Fibroblast of the aortic adventitia (primary cell): ENCODE measurements at places on chromosomes 12 and 14.

DNA sequence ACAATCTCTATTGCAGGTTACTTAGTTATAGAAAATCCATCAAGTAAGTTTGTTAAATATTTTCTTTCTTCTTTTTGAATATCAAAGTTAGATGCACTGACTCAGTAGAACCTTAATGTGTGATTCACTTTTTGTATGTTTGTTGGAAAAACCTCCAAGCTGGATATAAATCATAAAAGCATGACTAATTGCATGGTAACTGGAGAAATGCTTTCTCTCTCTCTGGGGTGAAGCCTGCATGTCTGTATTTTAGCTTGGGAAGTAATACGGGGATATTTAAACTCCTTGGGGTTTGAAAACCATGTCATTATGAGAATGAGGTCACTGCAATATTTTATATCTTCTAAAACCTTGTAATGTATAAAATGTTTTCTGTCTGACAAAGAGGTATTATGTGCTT is 58.6 kb upstream of the MYF6 start:
- peak; percentile 69 for DNase-seq

DNA sequence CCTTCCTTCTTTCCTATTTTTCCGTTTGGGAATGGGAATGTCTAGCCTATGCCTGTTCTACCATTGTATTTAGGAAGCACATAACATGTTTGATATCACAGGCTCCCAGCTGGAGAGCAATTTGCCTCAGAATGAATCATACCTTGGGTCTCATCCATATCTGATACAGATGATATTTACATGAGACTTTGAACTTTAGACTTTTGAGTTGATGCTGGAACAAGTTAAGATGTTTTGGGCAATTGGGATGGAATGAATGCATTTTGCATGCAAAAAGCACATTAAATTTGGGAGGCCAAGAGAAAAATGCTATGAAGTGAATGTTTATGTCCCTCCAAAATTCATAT is 61.9 kb upstream of the BEGAIN start:
- peak; percentile 65 for DNase-seq

GRCh38 chr12:25691865-25692114 is 138.7 kb upstream of the LMNTD1 start:
- DNase-seq = no peak

DNA sequence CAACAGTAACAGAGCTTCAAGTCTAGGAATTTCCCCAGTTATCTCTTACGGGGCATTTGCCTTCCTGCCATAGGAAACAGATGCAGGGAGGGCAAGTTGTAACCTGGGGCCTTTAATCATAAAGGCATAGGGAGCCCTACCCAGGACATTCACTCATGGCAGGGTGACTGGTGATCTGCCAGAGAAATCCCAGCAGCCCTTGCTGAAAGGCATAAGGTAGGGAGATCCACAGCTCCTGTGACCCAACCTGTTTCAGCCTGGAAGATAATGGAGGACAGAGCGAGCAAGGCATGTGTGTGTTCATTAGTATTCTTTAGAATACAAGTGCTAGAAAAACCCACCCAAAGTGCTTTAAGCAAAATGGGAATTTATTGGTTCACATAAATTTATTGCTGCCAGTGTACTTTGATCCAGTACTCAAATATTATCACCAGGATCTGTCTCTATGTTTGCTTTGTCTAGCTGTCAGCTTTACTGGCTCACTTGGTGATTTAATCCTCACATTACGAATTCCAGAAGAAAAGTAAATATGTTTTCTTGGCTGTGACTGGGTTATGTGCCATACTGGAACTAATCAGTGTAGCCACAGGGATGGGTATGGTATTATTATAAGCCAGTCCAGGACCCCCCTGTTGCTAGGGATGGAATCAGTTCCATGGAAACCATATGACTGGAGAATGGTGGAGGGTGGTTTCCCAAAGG is 21.1 kb upstream of the AKAP6 start:
- no peak for DNase-seq

GRCh38 chr12:3992945-3993344 is 119.7 kb upstream of the PARP11 start:
- no peak for DNase-seq

DNA sequence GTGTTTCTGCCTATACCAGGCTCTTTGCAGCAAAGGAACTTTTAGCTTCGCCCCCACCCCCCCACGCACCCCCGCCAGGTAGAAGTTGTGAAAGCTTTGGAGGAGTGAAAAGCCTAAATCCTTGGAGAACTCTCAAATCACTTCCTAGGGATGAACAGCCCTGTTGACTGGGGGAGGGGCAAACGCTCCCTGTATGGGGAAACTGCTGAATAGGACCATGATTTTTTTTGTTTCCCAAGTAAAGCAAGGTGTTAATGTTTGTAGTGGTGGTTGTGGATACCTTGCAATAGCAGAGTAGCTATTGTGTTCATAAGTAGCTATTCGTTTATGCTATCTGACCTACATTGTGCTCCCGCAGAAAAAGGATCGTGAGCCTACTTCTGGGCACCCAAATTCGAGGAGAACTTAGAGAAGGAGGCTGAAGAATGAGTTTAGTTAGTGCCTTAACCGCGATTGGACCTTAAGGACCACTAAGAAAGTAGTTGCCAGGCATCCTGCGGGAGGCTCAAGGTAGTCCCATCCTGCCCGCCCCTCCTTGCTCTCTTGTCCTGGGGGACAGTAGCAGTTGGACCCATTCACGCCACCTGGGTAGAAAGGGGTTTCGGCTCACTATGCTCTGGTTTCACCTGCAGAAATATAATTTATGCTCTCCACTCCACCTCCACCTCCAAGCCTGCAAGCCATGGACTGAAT is 901 bp upstream of the NFKBIA start:
- peak; percentile 32 for DNase-seq

DNA sequence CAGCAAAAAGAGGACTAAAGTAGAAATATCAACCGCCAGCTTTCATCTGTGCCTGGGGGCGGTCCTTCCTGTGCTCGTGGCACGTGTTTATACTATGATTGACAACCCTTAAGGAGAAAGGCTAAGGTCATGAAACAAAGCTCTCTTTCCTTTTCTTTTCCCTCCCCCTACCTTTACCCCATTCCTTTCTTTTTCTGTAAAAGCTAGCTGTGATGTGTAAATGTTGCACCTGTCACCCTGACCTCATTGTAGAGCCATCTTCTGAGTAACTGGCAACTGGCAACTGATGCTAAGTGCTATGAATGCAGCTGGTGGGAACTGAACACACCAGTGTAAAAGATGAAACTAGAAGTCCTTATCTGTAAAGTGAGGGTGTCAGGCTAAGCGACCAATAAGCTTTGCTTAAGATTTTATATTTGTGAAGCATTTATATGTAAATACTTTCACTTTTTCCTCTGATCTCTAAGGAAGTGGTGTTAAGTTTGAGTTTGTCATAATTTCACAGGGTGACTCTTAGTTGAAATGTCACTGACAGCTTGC is 102.8 kb upstream of the BCAT1 start:
- no peak for DNase-seq

- no peak for DNase-seq
Measured at GRCh38 chr12:11753150-11753499, 103.7 kb downstream of the ETV6 start.

GRCh38 chr14:58171090-58171489 is 19.1 kb upstream of the ARMH4 start:
- DNase-seq = peak; percentile 71

- DNase-seq = no peak
Measured at GRCh38 chr12:55673638-55674037, 34.1 kb downstream of the ITGA7 start.

DNA sequence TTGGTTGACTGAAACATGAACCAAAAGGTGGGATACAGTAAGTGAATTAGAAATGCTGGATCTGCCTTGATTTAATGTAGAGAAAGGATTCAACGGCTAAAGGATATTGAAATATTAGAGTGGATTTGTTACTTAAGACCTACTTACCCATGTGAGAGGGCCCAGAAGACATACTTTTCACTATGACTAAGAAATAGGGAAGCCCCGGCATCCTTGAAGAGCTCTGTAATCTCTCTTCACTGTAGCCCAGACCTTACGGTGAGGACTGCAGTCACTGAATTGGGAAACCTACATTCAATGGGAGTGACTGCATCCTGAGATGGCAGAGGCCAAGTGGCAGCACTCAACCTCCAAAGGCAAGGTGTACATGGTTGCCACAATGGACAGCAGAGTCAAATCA is 52.5 kb downstream of the KANSL2 start:
- no peak for DNase-seq

- DNase-seq = no peak
Measured at GRCh38 chr14:68539241-68539737, 253.6 kb downstream of the ZFP36L1 start.

DNA sequence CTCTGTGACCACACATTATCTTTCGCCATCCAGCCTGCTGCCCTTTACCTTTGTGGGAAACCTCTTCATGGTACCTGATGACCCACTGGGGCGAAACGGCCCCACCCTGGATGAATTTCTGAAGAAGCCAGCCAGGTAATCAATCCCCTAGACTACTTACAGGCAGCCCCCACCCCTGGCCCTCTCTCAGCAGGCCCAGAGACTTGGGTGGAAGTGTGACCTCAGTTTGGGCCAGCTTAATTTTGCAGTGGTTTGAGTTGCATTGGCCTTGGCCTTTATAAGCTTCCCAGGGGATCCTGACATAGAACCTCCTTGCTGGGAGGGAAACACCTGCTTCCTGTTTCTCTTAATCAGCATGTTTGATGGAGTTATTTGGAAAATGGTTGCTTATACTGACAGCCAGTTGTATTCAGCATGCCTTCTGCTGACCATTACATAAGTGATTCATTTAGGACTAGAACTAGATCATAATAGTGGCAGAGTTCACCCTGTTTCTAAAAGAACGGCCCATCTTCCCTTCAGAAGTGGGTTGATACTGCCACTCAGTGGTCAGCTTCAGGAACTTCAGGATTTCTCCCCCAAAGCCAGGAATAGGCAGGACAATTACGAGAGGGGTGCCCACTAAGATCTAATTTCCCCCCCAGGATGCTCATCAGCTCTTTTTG is 6.1 kb downstream of the SDR39U1 start:
- DNase-seq = peak; percentile 91

- no peak for DNase-seq
Measured at GRCh38 chr12:22729431-22729956, 104.5 kb downstream of the ETNK1 start.

DNA sequence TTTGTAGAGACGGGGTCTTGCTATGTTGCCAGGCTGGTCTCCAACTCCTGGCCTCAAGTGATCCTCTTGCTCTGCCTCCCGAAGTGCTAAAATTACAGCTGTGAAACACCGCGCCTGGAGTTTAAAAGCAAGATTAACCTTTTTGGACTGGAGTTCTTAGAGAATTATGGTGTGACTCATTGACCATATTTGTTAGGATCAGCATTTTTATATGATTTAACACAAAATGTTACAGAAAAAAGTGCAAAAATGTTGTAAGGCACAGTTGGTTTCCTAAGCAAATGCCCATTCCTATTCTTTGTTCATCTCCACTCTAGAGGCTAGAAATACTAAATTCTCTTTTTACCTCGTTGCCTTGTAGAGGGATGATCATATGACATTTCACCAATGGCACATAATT is 27.6 kb downstream of the SLC35E3 start:
- DNase-seq = no peak

DNA sequence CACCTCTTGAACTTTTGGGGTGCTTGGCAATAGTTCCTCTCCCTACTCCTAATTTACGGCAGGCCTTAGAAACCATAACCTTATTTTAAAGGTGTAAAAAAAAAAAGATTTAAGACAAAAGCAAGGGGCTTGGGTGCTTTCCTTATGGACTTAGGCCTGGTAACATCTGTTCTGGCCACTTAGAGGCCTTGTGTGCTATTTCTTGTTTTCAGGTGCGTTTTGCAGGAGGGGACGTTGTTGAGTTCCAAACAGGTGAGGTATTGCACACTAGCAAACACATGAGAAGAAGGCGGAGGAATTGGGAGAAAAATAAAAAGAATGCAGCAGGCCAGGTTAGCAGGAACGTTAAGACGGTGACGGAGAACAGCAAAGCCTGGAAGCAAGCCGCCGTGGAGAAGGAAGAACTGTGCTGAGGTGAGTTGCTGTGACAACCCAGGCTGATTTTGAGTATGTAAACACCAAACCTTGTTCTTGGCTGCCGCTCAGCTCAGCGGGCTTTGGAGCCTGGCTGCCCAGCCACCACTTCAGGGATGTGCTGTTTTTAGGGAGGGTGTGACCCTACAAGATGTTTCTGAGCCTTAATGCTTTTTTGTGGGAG is 17.3 kb downstream of the EMG1 start:
- DNase-seq = no peak

- no peak for DNase-seq
Measured at GRCh38 chr12:21776175-21776574, 1.7 kb upstream of the KCNJ8 start.

- DNase-seq = no peak
Measured at GRCh38 chr14:97379091-97379531, 581.9 kb downstream of the VRK1 start.

GRCh38 chr14:100696008-100696407 is 30.7 kb upstream of the DLK1 start:
- no peak for DNase-seq

- DNase-seq = peak; percentile 79
Measured at GRCh38 chr12:54005853-54006558, 2.8 kb upstream of the HOXC8 start.

GRCh38 chr12:44294649-44295048 is 458.8 kb downstream of the TMEM117 start:
- DNase-seq = no peak

DNA sequence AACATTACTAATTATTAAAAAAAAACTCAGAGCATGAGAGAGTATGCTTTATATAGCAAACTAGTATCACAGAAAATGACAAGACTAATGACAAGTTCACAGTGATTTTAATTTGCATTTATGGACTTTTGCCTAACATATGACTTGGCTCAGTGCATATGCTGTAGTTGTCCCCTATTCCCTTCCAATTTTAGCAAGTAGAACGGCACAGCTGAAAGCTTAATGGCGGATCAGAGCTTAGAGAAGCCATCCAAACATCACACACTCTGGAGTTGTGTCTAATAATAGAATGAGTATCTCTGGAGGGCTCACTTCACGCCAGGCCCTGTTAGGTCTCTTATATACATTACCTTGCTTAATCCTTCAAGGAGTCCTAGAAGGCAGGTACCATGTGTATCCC is 13.3 kb downstream of the CNIH1 start:
- no peak for DNase-seq
